ENCODE measurements at places on chromosomes 7 and 10.

DNA sequence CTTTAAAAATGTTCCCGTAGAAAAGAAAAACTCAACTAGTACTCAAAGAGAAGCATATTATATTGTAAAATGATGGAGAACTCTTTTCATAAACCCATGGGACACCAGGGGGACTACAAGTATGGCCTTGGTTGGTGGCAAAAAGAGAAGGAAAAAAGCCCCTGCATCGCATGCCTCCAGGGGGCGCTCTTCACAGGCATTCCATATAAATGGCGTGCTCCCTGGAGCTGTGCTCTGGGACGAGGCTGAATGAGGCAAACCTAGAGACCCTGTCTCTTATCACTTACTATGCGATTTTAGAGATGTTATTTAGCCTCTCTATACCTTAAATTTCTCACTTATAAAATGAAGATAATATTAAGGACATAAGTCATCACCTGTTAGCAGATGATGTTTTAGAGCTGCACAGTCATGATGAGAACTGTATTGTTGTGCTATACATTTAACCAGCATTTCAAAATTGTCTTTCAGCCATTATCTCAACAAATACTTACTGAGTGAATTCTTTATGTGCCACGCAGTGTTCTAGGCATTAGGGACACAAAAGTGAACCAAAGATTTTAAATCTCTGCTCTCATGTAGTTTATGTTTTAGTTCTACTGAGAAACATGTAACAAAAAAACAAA lies 105.8 kb downstream of the ARHGAP21 start:
- no peak for DNase-seq

- no peak for DNase-seq
Observed at GRCh38 chr7:115227473-115228235, 305.8 kb downstream of the MDFIC start.

DNA sequence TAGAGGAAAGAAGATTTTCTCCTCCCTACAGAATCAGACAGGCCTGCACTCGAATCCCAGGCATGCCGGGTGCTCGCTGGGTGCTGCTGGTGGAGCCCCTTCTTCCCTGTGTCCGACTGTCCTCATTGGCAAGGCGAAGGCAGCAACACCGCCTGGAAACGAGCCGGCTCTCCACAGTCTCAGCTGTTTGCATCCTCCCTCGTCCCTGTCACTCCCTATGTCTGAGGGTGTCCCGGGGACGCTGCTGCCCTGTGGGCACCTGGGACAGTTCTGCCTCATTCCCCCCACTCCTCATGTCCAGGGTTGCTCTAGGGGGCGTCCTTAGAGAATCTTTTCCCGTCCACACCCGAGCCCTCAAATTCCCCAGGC lies 31.6 kb upstream of the TMEM72 start:
- DNase-seq = no peak

GRCh38 chr10:131871673-131872005 lies 29.2 kb upstream of the PPP2R2D start:
- no peak for DNase-seq

GRCh38 chr10:10976652-10977051 lies 41.0 kb upstream of the CELF2 start:
- DNase-seq = no peak

- no peak for DNase-seq
Observed at GRCh38 chr7:14432924-14433323, 443.5 kb upstream of the ETV1 start.

DNA sequence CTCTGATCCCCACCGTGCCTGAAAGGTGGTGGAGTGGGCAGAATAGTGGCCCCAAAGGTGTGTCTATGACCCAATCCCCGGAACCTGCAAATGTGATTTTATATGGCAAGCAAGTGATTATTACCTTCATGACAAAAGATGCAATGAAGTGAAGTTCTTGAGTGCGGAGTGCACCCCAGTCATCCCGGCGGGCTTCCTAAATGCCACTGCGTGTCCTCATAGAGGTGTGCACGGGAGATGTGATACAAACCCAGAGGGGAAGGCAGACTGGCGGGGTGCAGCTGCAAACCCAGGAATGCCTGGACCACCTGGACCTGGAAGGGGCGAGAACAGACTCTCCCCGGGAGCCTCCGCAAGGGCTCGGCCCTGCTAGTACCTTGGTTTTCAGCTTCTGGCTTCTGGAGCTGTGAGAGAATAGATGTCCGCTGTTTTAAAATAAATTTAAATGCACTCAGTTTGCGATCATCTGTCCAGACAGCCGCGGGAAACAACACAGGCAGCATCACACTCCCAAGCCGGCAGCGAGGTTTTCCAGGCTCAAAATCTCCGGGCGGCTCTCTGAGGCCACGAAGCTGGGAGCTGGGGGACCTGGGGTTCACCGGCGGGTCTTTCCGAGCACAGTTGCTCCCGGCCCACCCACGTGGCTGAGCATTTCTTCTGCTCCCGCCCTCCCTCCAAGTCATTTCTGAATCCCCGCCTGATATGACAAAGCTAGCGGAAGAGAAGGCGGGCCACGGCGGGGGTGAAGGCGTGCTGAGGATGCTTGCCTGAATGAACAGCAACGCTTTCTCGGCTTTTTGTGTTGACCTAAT lies 50.4 kb upstream of the EBF3 start:
- no peak for DNase-seq

DNA sequence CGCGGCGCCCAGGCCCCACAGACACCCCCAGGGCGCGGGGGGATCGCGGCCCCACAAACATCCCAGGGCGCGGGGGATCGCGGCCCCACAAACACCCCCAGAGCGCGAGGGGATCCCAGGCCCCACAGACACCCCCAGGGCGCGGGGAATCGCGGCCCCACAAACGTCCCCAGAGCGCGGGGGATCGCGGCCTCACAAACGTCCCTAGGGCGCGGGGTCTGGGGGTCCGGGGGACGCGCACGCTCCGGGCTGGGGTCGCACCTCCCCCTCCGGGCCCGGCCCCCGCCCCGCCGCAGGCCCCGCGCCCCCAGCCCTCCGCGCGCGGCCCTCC lies 382 bp downstream of the DIP2C start:
- no peak for DNase-seq

- DNase-seq = no peak
Observed at GRCh38 chr10:86413046-86413728, 46.6 kb upstream of the GRID1 start.

DNA sequence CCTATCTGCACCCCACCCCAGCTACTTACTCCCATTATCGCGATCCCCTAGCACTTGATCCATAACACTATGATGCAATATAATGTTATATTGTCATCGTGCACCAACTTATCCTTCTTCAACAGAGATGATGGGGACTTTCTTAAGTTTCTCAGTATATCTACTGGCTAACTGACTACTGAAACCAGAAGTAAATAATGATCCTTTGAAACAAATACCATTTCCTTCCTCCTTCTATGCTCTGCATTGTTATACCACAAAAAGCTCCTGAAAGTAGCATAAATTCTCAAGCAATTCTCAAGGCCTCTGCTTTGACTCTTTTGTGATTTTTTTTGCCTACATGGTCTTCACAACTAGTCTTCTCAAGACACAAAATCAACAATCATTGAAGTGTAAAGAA lies 68.9 kb downstream of the HTR7 start:
- no peak for DNase-seq

GRCh38 chr7:153044981-153045380 lies 285.4 kb downstream of the ACTR3B start:
- no peak for DNase-seq

DNA sequence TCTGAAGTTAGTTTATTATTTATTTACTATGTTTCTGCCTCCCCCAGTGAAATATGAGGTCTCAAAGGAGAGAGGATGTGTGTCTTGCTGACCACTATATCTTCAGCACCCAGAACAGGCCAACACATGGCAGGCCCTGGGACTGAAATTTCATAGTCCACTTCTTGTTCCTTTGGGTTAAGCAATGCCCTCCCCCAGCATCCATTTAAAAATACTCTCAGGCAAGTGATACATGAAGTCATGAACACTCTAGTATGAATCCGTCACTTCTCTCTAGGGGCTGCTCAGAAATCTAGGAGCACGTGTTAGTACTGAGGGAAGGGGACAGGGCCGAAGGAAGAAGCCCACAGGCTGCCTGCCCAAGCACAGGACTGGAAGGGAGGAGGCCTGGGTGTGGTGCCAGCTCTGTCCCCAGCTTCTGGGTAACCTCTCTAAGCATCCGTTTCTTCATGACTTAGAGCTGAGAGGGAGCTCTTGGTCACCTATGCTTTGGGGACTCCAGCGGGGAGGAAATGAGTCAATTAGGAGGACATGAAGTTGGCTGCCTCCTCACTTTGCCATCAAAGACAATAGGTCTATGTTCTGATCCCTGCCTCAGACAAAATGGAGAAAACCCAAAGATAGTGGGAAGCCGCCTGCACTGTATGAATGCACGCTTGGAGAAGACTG lies 119.2 kb downstream of the KCNMA1 start:
- DNase-seq = no peak

DNA sequence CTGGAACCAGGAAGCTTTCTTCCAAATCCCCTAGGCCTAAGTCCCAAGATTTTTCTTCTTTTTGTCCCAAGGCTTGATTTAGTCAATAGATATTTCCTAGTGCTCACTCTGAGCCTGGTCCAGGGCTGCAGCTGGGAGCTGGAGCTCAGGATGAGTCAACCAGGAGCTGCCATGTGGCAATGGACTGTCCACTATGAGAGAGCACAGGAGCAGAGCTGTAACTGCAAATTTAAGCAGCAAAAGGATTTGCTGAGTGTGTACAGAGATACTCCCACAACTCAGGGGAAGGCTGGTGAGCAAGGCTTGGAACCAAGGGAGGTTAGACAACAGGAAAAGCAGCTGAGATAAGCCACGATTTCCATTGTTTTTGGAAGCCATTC lies 92.1 kb upstream of the CXCL12 start:
- no peak for DNase-seq

- DNase-seq = no peak
Observed at GRCh38 chr7:219581-220150, 27.3 kb downstream of the FAM20C start.

- no peak for DNase-seq
Observed at GRCh38 chr10:13765641-13766341, 179.0 kb downstream of the PRPF18 start.

DNA sequence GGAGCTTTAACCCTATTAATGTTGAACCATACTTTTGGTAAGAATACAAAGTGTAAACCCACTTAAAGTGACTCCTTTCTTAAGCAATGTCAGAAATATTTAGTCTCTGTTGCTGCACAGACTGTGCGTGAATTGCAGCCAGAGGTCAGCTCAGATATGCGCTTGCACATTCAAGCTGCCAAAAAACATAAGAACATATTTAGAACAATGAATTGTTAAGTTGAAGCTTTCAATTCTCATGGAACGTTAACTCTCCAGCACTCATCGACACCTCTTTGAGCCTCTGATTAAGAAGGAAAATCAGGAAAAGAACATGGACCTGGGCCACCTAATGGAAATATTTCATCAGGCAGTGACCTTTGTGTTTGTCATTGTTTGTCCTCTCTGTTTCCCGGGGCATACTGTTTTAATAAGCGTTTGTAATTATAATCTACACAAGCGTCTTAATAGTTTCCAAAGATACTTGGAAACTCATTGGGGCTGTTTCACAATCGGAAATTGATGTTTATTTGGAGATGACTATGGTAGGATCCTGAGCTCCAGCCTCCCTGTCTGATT lies 193.0 kb upstream of the CELF2 start:
- DNase-seq = no peak

DNA sequence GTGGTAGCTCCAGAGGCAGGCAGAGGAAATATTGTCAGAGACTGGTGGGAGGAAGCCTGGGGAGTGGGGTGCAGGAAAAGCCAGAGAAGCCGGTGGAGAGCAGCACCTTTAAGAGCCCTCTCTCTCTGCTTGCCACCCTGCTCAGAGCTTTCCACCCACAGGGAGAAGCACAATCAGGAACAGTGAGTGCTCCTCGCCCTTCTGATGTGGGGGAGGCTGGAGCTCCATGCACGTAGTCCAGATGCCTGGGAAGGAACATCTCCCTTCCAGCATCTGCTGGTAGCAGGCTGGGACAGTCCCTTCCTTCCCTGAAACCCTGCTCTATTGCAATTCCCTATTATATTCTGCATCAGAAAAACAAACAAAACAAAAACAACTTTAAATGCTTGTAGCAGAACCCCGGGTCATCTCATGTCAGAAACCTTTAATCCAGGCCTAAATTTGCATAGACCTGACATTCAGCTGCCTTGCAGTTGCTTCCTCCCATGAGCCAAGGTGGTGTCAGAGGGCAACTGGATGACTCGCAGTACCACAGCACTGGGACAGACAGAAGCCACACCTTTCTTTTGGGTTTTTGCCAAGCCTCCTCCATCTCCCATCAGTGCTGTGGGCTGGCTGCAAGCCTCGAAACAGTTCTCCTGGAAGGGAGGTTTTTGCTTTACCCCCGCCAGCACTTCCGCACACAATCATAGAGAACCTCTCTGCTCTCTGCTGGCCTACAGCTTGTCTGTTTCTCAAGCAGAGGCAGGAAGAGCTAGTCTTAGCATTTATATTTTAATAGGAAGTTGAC lies 13.1 kb downstream of the AVPI1 start:
- no peak for DNase-seq

DNA sequence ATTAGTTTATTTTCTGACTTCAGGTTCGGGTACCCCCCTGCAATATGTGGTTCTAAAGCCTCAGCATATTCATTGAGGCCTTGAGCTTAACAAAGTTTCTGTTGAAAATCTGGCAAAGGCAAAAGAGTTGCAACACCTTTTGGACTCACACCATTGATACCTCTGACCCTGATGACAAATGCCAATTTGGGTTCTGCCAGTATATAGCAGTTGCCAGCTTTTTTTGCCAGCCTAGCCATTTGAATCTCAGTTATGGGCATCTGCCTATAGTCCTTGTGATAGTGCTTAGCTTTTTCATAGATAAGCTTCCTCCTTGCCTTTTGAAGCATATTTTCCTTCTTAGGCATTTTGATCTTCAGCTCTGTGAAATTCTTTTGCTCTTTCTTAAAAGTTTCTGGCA lies 31.9 kb downstream of the LIPJ start:
- no peak for DNase-seq

GRCh38 chr7:139679731-139680594 lies 97.8 kb downstream of the HIPK2 start:
- no peak for DNase-seq

DNA sequence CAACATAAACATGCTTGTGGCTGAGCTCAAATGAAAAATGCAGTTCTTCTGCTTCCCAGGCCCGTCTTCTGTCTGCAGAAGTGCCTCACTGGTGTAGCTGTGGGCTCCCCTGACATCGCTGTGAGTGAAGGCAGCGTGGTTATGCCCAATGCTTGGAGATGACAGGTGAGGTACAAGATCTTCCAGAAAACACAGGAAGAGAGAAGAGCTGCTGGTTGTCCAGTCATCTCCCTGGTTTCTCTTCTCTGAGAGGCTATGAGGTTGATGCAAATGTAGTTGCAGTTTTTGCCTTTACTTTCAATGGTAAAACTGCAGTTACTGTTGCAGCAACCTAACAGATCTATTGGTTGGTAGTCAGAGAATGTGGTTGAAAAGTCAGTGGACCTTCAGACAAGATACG lies 223.6 kb downstream of the GATA3 start:
- DNase-seq = no peak

DNA sequence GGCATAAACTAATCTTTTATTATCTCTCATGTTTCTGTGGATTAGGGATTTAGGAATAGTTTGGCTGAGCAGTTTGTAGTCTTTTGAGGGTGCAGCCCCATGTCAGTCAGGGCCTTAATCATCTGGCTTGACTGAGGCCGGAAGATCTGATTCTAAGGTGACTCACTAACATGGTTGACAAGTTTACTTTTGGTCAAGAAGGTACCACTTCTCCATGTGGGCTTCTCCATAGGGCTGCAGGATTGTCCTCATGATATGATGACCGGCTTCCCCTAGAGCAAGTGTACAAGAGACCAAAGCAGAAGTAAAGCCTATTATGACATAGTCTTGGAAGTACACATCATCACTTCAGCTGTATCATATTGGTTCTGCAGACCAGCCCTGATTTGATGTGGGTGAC lies 45.9 kb upstream of the OIT3 start:
- DNase-seq = no peak

GRCh38 chr7:133197972-133198544 lies 54.8 kb upstream of the EXOC4 start:
- no peak for DNase-seq

Measured in stimulated activated CD4-positive, alpha-beta T cell treated with anti-CD3 and anti-CD28 coated beads, Interleukin-1b, Interleukin-23, amount 100 ng/mL, for 1 hour (primary cell).